ENCODE measurements at places on chromosomes 11 and 22. TPM values are rescaled to one million over a fixed set of nuclear protein-coding genes. Genes with fewer than 3 reads are reported as not detected.

- no peak for DNase-seq
Observed at GRCh38 chr11:14101388-14101787, 138.9 kb downstream of the SPON1 start.

GRCh38 chr22:50606946-50607658, 6.5 kb downstream of the MAPK8IP2 start:
- no peak for DNase-seq

RASGRP2 gene
- 30.4 TPM for total RNA-seq

GRCh38 chr11:62122076-62122475, 1.7 kb upstream of the INCENP start:
- no peak for DNase-seq

SYCE3 gene
- not detected for total RNA-seq

DNA sequence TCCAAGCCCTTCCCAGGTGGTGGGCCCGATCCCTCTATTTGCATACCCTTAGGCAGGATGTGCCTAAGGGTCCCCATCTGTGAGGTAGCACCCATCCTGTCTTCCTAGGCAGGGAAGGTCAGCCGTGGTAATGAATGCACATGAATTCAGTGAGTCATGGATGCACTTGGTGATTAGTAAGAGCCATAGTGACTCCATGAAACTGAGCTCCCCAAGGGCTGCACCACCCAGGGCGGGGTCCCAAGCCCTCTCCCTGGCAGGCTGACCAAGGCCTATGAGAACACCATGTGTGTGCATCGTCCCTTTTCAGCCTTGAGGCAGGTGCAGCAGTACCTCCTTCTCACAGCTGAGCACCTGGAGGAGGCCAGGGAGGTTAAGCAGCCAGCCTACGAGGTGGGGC, 15.6 kb upstream of the SUSD2 start:
- DNase-seq, result no peak

- DNase-seq, result peak; percentile 78
Observed at GRCh38 chr11:67054836-67055523, 1.7 kb upstream of the RHOD start.

DNA sequence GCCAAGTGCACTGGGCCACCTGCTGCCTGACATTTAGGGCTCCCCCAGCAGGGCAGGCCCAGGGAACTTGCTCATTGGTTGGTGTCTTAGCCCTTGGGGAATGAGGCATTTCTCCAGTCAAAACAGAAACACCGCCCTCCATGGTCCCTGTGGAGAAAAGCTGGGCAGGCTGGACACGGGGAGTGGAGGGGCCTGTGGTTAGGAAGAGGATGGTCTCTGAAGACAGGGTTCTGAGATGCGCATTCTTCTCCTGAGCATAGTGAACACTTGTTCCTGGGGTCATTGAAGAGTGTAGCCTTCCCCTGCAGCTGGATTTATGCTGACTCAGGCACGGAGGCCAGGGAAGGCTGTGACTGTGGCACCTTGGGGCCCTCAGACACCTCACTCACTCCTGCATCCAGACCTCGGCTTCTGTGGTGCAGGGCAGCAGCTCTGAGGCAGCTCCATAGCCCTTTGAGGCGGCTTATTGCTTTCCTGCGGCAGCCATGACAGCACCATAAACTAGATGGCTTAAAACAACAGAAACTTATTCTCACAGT, 8.2 kb downstream of the TSPAN18 start:
- DNase-seq, result no peak

- DNase-seq, result peak; percentile 69
Observed at GRCh38 chr22:20267441-20268278, 458 bp downstream of the RTN4R start.

- DNase-seq, result no peak
Observed at GRCh38 chr22:42805998-42806830, 50.9 kb downstream of the ARFGAP3 start.

SLC17A6 gene
- not detected for total RNA-seq

GRCh38 chr22:30371321-30371720, 14.5 kb downstream of the CCDC157 start:
- DNase-seq, result no peak

DNA sequence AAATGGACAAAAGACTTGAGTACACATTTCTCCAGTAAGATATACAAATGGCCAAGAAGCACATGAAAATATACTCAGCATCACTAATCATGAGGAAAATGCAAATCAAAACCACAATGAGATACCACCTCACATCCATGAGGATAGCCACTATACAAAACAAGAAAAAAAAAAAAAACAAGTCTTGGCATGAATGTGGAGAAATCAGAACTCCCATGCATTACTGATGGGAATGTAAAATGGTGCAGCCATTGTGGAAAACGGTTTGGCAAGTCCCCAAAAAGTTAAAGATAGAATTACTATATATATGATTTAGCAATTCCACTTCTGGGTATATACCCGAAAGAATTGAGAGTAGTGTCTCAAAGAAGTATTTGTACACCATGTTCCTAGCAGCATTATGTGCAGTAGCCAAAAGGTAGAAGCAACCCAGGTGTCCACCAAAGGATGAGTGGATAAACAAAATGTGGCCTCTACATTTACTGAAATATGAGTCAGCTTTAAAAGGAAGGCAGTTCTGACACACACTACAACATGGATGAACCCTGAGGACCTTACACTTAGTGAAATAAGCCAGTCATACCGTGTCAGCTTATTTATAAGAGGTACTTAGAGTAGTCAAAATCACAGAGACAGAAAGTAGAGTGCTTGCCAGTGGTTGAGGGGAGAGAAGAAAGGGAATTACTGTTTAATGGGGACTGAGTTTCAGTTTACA, 146.3 kb downstream of the WNT7B start:
- no peak for DNase-seq

DNA sequence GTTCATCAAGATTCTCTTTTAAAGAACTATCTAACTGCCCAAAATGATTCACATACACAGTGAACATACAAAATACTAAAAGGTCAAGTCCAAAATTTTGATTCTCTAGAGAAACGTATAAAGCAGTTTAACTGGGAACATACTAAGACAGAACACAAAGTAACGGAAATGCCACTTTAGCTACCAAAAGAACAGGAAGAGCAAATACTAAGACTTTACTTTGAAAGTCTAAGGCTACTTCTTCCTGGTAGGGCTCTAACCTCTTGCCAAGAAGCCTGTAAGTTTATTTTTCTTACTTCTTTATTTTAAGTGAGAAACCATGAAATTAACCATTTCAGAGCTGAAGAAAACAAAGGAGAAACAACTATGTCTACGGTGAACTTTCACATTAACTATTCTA, 6.2 kb downstream of the PICALM start:
- DNase-seq, result no peak

- no peak for DNase-seq
Observed at GRCh38 chr22:29203488-29204454, 1.9 kb upstream of the EMID1 start.

DNA sequence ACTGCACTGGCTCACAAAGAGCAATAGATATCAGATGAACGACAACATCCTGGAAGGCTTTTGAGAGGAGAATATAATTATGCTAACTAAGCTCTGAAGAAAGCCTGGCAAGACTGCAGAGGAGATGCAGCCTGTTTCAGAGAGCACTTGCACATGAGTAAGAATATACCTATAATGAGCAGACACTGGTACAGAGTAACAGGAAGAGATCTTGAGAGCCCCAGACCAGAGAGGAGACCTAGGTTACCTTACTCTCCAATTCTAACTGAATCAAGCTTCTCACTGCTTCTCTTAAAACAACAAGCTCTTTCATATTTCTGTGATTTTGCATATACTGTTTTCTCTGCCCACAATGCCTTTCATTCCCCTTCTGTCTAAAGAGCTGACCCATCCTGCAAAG, 66.5 kb downstream of the FAM168A start:
- no peak for DNase-seq

EIF4ENIF1 gene
- total RNA-seq, result 31.5 TPM

- peak; percentile 41 for DNase-seq
Observed at GRCh38 chr11:1290052-1291040, 19.1 kb downstream of the TOLLIP start.

DNA sequence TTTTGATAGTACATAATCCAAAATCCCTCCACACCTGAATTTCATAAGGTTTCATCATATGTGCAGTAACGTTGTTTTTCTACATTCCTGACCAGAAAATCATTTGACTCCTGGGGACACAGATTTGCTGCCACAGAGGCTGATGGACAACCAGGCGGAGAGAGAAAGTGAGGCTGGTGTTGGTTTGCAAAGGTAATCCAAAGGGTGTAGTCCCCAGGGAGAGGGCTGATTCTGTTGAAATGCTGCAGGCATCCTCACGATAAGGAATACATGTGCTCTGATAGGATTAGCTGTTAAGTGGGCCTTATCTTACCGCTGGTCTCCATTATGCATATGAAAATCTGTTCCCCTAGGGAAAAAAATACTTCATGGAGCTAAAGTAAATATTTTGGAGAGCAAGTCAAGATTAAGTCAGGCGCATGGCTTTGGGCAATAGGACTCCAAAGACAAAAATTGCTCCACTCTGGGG, 8.1 kb downstream of the APOL6 start:
- no peak for DNase-seq

MYBPC3 gene
- 0.86 TPM for total RNA-seq

DNA sequence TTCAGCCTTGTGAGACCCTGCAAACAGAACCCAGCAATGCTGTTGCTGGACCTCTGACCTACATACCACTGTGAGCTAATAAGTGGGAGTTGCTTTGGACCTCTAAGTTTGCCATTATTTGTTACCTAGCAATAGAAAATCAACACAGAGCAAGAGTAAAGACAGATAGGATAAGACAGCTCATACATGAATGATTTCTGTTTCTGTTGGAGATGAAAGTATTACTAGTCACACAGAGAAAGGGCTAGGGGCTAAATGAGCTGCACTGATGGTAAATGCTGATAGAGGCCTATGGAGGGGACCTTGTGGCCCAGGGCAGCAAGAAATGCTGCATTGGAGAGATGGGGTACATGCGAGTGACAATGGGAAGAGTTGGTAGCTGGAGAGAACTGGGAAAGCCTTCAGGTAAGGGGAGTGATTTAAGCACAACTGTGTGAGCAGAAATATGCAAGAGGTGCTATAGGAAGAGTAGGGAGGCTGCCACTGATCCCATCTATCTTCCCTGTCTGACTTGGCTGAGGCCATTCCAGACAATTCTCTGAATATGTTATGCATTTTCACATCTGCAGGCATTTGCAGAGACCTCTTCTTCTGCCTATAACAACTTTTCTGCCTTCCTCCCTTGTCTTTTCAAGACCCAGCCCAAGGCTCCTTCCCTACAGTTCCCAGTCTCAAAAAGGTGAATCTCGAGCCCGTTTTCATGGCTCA, 46.1 kb upstream of the SYN3 start:
- DNase-seq, result no peak

DNA sequence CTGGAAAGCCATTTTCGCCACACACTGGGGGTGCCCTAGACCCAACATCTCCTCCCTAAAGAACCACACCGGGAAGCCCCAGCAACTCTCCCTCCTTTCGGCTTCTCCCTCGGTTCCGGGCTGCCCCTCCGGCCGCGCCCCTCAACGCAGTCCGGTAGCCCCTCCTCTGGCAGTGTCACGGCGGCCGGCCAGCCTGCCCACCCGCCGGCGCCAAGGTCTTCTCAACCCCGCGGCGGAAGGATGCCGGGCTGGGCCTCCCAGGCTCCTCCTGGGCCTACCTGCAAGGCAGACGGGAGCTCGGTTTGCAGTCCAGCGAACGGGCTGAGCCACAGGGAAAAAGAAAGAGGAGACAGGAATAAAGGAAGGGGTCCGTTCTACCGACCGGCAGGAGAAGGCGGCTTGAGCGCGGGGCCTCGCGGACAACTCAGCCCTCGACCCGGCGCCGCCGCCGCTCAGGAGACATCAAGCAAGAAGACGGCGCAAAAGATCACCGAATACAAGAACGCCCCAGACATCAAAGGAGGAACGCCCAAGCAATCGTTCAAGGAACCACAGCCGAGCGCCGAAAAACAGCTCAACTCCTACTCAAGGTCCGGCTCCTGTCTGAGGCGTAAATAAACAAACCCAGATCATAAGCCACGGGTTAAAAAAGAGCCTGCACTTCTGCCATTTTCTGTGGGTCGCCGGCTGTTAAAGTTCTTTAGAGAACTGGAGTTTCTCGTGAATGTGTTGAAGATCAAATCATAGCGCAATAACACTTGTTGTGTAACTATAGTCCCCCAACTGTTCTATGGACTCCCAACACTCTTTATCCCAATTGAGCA, at the start of gene AMBRA1:
AMBRA1 (minus strand) TSS at position 474 of the 824 bp plus-strand sequence. CDS start 45,643 bp downstream, outside the sequence.
- peak; percentile 90 for DNase-seq

- DNase-seq, result no peak
Observed at GRCh38 chr11:59025097-59025496, 61.0 kb upstream of the GLYATL1B start.

SCGB2A2 gene
- total RNA-seq, result not detected

DNA sequence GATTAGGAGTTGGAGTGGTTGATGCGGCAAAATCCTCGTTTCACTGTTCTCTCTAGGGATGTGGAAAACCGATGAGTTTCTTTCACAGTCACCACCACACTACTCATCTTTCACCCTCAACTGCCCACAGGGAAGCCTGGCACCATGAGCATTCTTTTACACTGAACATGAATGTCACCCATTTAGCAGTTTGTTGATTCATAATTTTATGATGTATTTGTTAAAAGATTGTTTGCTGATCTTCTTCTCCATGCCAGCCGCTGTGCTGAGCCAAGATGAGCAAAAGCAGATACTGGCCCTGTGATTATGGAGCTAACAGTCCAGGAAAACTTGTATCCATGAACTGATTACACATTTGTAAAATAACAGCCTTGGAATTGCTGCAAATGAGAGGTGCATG, 3.9 kb upstream of the SCGB1D2 start:
- DNase-seq, result no peak

GRCh38 chr11:62574363-62575071, 826 bp upstream of the EEF1G start:
- DNase-seq, result no peak

- no peak for DNase-seq
Observed at GRCh38 chr11:8301622-8302021, 37.9 kb upstream of the LMO1 start.

DNA sequence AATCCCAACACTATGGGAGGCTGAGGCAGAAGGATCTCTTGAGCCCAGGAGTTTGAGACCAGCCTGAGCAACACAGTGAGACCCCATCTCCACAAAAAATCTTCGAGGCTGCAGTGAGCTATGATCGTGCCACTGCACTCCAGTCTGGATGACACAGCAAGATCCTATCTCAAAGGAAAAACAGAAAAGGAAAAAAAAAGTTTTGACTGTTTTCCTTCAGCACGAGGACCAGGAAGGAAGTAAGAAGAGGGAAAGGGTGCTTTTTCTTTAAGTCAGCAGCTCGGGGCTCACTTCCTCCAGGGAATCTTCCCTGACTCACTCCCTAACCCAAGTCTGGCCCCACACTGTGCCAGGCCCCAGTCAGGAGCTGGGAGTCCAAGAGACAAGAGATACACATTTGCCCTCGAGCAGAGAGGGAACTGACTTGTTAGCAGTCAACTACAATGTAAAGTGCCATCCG, 14.2 kb downstream of the ARRB1 start:
- peak; percentile 61 for DNase-seq

BTG4 gene
- total RNA-seq, result 0.38 TPM

GRCh38 chr22:24236656-24237055, 8.2 kb downstream of the GGT5 start:
- DNase-seq, result no peak

DNA sequence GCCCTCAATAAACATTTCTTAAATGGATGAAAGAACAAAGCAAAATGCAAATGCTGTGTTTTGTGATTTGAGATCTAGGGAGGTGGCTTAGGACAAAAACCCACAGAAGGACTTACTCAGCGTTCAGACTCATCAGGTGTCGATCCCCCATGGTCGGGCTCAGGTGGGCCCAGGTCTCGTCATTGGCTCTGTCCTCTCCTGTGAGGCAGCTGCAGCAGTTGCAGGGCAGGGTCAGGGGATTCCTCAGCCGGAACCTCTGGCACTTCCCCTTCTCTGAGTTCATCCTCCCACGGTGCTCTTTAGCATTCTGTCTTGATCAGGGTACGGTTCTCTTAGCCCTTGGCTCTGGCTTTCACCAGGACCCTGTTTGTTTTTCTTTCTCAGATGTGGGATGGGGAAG, 14.0 kb upstream of the ACR start:
- no peak for DNase-seq

Data from lower lobe of right lung (tissue), 2 donors.